Activated T-helper 2 cell treated with anti-CD3 and anti-CD28 coated beads, Interferon-gamma antibody, Interleukin-2, Interleukin-4, amounts not matched to agents 10 μg/mL and 5 μg/mL and 100 μg/mL, durations not matched to agents 14 hours and 24 hours and 36 hours (primary cell): ENCODE measurements at places on chromosomes 13 and 19. TPM values are rescaled to one million over a fixed set of nuclear protein-coding genes. Genes with fewer than 3 reads are reported as not detected.

Gene ZNF285
- 0.25 TPM in 1 of 2 replicates, not detected in the other for total RNA-seq

DNA sequence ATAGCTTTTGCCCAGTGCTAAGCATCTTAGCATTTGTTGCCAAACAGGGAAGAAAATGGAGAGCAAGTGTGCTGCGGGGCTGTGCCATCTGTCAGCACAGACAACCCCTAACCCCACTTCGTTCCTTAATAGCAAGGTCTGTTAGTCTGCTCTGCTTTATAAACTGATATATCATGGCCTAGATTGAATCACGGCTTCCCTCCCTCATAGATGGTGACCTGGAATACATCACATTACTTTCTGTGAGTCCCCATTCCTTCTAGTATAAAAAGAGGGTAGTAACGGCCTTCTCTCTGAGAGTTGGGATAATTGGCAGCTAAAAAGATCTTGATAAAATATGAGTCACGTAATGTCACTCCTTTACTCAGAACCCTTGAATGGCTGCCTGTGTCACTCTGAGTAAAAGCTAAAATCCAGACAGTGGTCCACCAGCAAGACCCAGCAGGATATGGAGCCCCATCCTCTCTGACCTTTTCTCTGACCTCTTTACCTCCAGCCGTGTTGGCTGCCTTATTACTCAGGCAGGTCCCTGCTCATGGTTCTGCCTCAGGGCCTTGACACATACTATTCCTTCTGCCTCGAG, 151.7 kb downstream of the DLEU7 start:
- no peak overlapping the region for H3K4me3 ChIP-seq
- H3K27ac ChIP-seq = no peak overlapping the region
- no peak for DNase-seq
- peaks cover 57% of the 10 kb centered on the region for H3K27me3 ChIP-seq

Gene ZNF766
- 15.9 and 18.2 TPM in 2 replicates for total RNA-seq

Gene SPIB
- 0.66 and 0.80 TPM in 2 replicates for total RNA-seq

GRCh38 chr13:35855531-35856019, 275.6 kb downstream of the DCLK1 start:
- no peaks in the 10 kb centered on the region for H3K4me1 ChIP-seq
- H3K4me3 ChIP-seq = no peak overlapping the region
- H3K36me3 ChIP-seq = no peaks in the 10 kb centered on the region
- DNase-seq = no peak
- H3K27ac ChIP-seq = no peak overlapping the region

DNA sequence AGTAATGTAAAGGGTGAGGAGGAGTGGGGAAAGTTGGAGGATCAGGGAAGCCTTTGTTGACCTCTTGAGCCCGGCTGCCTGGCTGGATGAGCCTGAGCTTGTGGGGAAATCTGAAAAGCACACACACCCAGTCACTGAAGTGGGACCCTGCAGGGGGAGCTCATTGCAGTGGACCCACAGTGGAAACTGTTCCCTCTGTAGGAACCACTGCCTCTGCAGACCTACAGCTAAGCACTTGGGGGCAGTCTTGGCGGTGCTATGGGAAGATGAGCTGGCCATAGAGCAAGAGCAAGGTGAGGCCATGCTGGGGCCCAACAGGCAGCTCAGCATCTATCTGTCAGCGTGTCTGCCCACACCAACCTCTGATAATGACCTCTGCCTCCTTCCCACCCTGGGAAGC, 294.8 kb downstream of the TSHZ3 start:
- H3K4me1 ChIP-seq = no peaks in the 10 kb centered on the region
- H3K36me3 ChIP-seq = no peaks in the 10 kb centered on the region
- no peak for DNase-seq

Gene SYT3
- 0.07 TPM in 1 of 2 replicates, not detected in the other for total RNA-seq

Gene SMIM7
- 60.3 and 60.9 TPM in 2 replicates for total RNA-seq

GRCh38 chr13:74388626-74389025, 254.4 kb upstream of the KLF12 start:
- no peaks in the 10 kb centered on the region for H3K27me3 ChIP-seq
- no peaks in the 10 kb centered on the region for H3K4me1 ChIP-seq
- no peak for DNase-seq
- H3K36me3 ChIP-seq = no peaks in the 10 kb centered on the region
- no peak overlapping the region for H3K27ac ChIP-seq

DNA sequence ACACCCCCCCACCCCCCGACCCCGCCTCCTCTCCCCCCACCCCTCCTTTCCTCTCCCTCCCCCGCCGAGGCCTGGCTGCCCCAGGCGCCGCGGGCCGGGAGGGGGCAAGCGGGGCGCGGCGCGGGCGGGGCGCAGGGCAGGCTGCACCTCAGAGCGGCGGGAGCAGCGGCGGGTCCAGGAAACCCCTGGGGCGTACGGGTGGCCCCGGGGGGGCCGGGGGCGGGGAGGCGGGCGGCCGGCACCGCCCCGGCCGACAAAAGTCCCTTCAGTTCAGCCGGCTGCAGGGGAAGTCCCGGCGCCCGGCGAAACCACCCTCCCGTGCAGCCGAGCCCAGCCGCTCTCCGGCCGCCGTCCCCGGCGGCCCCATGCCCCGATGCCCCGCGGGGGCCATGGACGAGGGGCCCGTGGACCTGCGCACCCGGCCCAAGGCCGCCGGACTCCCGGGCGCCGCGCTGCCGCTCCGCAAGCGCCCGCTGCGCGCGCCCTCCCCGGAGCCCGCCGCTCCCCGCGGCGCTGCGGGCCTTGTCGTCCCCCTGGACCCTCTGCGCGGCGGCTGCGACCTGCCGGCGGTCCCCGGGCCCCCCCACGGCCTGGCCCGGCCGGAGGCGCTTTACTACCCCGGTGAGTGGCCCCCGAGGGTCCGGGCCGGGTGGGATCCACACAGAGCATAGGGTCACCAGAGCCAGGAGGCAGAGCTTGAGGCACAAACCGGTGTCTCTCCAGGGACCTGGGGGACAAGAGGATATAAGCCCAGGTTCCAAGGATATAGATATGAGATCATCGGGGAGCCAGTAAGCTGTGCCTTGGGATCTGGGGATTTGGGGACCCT, at the start of gene BCL3:
BCL3 (plus strand) TSS at position 283 of the 829 bp plus-strand sequence; CDS start at position 366, 83 bp downstream.
- peaks cover 45% of the 10 kb centered on the region for H3K36me3 ChIP-seq
- peak within 1 kb of the TSS; percentile 93 for H3K4me3 ChIP-seq
- peaks cover 3% of the 10 kb centered on the region for H3K27me3 ChIP-seq
- peak; percentile 76 for DNase-seq

Gene PBX4
- total RNA-seq = 23.4 and 24.8 TPM in 2 replicates

DNA sequence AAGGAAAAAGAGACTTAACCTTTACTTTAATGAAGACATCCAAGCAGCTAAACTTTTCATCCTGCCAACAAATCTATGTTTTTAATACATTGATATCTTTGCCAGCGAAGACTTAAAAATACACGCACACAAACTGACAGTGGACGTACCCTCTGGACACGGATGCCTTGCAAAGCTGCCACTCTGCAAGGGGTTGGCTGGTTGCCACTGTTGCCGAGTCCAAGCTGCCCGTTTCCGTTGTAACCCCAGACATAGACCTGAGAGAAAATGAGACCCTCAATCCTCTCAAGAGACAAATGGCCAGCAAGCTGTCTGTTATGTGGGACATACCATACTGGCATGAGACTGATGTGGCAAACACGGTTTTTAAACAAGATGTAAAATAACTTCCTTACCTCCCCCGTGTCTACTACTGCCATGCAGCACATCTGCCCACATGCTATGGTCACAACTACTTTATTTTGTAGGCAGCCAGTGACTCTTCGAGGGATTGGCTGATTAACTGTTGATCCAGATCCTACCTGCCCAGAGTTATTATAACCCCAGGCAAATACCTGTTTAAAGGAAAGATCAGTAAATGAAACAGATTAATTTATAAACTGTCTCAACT, 21.2 kb downstream of the RCBTB2 start:
- H3K4me1 ChIP-seq = peaks cover 29% of the 10 kb centered on the region
- peaks cover 4% of the 10 kb centered on the region for H3K27me3 ChIP-seq
- no peak for DNase-seq
- H3K36me3 ChIP-seq = peaks cover 75% of the 10 kb centered on the region
- H3K27ac ChIP-seq = no peak overlapping the region
- H3K4me3 ChIP-seq = no peak overlapping the region

DNA sequence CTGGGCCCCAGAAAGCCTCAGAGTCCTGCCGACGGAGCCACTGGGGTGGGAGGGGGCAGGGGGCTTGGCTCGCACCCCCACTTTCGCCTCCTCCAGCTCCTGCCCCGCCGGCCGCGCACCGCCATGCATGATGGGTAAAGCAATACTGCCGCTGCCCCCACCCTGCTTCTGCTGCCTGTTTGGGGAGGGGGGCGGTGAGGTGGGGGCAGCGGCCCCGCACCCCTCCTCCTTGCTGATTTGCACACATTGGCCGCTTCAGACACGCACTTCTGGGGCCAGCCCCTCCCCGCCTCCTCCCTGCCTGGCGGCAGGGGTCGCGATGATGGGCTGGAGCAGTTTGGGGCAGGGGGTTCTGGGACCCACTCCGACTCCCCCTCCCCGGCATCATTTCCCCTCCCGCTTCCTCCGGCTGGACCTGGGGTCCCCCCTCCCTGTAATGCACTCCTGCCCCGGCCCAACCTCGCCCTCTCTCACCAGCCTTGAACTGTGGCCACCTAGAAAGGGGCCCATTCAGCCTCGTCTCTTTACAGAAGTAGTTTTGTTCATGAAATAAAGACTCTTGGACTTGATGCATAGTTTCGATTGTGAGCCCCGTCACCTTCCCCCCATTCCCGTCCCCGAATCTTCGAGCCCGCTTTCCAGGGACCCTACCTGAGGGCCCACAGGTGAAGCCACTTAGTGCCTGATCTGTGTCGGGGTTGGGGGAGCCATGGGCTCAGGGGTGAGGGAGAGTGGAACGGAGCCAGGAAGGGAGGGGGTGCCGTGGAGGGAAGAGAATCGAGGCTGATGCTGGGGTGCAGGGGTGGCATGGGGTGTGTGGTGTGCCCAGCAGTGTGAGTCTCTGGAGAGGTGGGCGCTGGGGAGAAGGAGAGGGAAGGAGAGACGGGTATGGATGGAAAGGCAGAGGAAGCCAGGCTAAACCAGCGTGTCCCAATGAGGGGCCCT, 1.4 kb upstream of the HPN start:
- H3K27me3 ChIP-seq = peaks cover 15% of the 10 kb centered on the region
- H3K27ac ChIP-seq = no peak overlapping the region
- no peak for DNase-seq
- no peaks in the 10 kb centered on the region for H3K36me3 ChIP-seq
- H3K4me1 ChIP-seq = peaks cover 4% of the 10 kb centered on the region
- no peak overlapping the region for H3K4me3 ChIP-seq

Gene KLK7
- total RNA-seq = not detected in 2 replicates

Gene RASAL3
- 107 TPM in 2 replicates for total RNA-seq

- no peak for DNase-seq
- H3K27ac ChIP-seq = no peak overlapping the region
- H3K4me1 ChIP-seq = peaks cover 3% of the 10 kb centered on the region
Measured at GRCh38 chr19:5128251-5128935, 159.5 kb downstream of the KDM4B start.

- no peaks in the 10 kb centered on the region for H3K36me3 ChIP-seq
- no peaks in the 10 kb centered on the region for H3K4me1 ChIP-seq
- no peaks in the 10 kb centered on the region for H3K27me3 ChIP-seq
- H3K27ac ChIP-seq = no peak overlapping the region
- DNase-seq = no peak
Measured at GRCh38 chr13:89465366-89465765, 1794.2 kb downstream of the SLITRK5 start.

GRCh38 chr13:97107815-97108529, 113.7 kb upstream of the OXGR1 start:
- H3K4me3 ChIP-seq = no peak overlapping the region
- peaks cover 28% of the 10 kb centered on the region for H3K27me3 ChIP-seq
- no peak overlapping the region for H3K27ac ChIP-seq
- DNase-seq = no peak

DNA sequence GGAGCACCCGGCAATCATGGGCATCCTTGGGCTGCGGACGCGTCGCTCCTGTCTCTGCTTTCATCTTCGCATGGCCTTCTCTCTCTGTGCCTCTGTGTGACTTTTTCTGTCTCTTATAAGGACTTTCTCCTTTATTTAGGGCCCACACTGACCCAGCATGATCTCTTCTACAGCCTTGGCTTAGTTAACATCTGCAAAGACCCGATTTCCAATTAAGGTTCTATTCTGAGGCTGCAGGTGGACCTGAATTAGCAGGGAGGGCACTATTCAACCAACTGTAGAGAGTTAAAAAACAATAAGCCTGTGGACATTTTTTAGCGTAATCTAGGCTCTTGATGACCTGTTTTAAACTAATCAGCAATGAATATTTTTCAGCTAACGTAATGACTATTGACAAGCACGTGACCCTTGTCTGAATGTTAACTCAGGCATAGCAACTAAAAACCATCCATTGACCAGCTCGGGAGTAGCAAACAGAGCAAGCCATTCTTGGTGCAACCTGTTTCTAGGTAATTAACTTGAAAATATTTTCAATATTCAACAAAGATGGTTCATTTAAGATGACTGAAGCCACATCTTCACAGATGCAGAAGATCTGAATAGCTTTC, 15.2 kb downstream of the F10 start:
- H3K27ac ChIP-seq = no peak overlapping the region
- H3K4me1 ChIP-seq = no peaks in the 10 kb centered on the region
- no peak for DNase-seq
- H3K4me3 ChIP-seq = no peak overlapping the region
- no peaks in the 10 kb centered on the region for H3K36me3 ChIP-seq

Gene ICAM4
- total RNA-seq = 1.4 and 1.6 TPM in 2 replicates

GRCh38 chr19:12646551-12646950, 20.0 kb downstream of the MAN2B1 start:
- H3K27ac ChIP-seq = peak overlapping the region; percentile 5
- DNase-seq = no peak
- H3K4me3 ChIP-seq = no peak overlapping the region
- H3K4me1 ChIP-seq = no peaks in the 10 kb centered on the region

DNA sequence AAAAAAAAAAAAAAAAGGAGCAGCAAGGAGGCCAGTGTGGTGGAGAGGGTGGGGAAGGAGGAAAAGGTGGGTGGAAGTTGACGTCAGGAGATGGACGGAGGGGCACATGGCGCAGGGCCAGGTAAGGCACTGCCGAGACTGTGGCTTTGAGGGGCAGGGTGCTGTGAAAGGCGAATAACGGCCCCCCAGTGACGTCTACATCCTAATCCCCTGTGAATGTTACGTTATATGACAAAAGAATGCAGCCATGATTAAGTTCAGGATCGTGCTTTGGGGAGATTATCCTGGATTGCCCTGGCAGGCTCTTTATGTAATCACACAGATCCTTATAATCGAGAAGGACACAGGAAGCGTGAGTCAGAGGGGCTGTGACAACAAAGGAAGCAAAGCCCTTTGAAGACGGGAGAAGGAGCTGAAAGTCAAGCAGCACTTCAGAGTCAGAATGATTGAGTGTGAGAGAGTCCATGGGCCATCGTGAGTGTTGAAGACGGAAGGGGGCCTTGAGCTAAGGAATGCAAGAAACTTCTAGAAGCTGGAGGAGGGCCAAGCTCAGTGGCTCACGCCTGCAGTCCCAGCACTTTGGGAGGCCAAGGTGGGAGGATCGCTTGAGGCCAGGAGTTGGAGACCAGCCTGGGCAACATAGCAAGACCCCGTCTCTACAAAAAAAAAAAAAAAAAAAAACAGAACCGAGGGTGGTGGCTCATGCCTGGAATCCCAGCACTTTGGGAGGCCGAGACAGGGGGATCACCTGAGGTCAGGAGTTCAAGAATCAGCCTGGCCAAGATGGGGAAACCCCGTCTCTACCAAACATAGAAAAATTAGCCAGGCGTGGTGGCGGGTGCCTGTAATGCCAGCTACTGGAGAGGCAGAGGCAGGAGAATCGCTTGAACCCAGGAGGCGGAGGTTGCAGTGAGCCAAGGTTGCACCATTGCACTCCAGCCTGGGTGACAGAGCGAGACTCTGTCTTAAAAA, 13.8 kb upstream of the CEACAM16 start:
- DNase-seq = no peak
- H3K27ac ChIP-seq = no peak overlapping the region
- no peak overlapping the region for H3K4me3 ChIP-seq
- H3K4me1 ChIP-seq = peaks cover 18% of the 10 kb centered on the region
